ENCODE measurements at places on chromosomes 4 and X.

- DNase-seq: no peak
These were observed 40.7 kb downstream of the ANXA3 start for GRCh38 chr4:78592088-78592783.

- DNase-seq: no peak
These were observed 196.7 kb downstream of the MID1 start for GRCh38 chrX:10423716-10424115.

DNA sequence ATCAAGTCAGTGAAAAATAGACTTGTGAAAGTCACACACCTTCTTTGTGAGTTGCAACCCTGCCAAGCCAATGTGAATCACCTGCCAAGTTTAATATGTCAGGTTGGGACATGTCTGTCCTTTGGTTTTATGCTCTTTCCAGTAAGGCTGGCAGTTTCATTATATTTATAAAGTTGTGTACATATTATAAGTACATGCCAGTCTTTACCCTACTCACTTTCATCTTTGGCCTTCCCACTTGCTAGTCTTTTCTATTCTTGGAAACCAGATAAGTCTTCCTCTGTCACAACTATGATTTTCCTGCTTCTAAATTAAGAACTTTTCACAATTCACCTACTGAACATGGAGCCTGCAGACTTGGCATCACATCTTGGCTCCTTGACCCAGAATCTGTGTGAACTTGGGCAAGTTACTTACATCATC is 680.7 kb upstream of the BOD1L1 start:
- DNase-seq: no peak

GRCh38 chrX:19642241-19643109 is 127.2 kb upstream of the MAP3K15 start:
- DNase-seq: no peak

- peak; percentile 93 for DNase-seq
These were observed 190.6 kb downstream of the CCSER1 start for GRCh38 chr4:90317785-90318184.

- no peak for DNase-seq
These were observed 643 bp downstream of the FHL1 start for GRCh38 chrX:136147976-136148375.

GRCh38 chr4:158624889-158625478 is 46.7 kb downstream of the C4orf46 start:
- DNase-seq: peak; percentile 81

Data from cardiac fibroblast (primary cell).